Activated naive CD8-positive, alpha-beta T cell treated with anti-CD3 and anti-CD28 coated beads for 36 hours (primary cell): ENCODE measurements at places on chromosomes 5 and 9.

DNA sequence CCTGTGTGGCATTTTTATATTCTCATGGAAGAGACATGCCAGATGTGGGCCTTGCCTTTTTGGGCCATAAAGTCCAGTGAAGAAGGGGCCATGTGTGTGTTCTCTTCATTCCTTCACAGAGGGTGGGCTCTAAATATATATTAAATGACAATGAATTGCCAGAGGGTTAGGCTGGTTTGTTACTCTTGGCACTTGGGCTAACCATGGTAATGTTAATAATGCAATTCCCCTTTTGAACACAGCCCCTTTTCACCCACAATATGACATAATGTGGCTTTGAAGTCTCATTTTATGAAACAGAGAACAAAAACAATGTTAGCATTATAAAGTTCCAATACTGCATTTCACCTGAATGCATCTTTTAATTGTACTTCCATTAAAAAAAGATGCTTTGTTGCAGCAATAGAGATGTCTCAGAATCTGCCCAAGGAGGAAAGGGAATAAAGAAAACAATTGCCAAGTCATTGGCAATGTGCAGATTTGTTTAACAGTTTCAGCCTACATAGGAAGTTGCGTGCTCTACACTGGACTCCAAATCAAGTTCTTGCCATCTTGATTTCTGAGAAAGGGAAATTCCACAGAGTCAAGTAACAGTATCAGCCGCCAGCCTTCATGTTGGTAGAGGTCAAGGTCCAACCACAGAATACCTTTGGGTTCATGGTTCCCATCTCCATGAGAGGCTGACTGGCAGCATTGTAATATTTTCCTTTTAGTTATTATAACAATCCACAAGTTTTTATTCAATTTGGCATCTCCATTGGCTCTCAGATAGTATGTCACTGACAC lies 141.9 kb downstream of the SLC12A2 start:
- DNase-seq = no peak

DNA sequence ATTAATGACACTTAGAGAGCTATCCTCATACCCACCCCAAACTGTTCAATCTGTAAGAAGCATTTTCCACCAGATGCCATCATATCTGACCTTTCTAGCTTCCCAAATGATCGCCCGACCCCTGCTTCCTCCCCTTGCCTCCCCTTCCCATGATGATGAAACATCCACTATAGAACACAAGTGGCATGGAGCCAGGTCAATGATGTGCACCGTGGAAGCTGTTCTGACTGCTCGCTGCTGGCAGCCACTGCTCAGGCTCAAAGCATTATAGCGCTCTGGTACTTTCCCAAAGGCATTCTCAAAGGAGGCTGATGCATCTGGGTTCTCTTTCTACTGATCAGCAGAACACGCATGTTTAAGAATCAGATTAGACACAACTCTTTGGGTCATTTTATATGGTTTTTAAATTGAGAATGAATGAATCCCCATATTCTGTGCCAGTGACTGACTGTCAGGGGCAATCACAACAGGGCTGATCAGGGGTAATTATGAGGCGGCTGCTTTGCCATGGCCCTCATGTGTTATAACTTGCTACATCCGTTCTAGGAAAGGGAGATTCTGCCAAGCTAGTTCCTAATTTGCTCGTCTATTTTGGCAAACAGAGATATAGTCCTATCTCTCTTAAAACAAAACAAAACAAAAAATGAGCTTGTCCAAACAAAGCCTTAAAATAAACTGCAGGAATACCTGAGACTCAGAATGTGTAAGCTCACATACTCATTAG lies 343.7 kb downstream of the ENC1 start:
- DNase-seq = no peak

GRCh38 chr5:16600397-16600796 lies 16.4 kb downstream of the RETREG1 start:
- DNase-seq = no peak

DNA sequence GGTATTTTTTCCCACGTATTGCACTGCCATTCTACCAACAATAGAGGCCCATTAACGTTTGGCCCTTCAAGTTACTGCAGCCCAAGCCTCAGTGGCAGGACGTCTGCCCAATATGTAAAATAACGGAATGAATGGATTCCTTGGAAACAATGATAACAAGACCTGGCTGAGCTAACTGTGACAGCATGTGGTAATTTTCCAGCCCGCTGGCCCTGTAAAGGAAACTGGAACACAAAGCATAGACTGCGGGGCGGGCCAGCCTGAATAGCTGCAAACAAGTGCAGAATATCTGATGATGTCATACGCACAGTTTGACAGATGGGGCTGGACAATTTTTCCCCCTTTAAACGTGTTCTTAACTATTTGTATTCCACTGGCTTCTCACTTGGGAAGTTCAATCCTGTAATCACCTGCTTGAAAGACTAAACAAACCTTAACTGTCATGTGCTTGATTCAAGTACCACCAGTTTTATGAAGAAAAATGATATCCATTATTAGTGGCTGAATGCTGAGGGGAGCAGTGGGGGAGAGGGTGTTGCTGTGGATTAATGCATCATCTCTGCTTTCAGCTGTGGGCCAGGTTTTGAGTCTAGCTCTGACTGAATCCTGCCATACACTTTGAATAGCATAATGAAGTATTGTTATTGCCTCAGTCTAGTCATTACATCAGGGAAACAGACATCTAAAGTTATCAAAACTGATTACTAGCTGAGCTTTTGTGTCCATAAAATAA lies 323.9 kb downstream of the TMEM161B start:
- DNase-seq = no peak

GRCh38 chr9:123327697-123328100 lies 28.3 kb upstream of the CRB2 start:
- DNase-seq = no peak

GRCh38 chr5:105573575-105573974 lies 2011.0 kb upstream of the NUDT12 start:
- no peak for DNase-seq

DNA sequence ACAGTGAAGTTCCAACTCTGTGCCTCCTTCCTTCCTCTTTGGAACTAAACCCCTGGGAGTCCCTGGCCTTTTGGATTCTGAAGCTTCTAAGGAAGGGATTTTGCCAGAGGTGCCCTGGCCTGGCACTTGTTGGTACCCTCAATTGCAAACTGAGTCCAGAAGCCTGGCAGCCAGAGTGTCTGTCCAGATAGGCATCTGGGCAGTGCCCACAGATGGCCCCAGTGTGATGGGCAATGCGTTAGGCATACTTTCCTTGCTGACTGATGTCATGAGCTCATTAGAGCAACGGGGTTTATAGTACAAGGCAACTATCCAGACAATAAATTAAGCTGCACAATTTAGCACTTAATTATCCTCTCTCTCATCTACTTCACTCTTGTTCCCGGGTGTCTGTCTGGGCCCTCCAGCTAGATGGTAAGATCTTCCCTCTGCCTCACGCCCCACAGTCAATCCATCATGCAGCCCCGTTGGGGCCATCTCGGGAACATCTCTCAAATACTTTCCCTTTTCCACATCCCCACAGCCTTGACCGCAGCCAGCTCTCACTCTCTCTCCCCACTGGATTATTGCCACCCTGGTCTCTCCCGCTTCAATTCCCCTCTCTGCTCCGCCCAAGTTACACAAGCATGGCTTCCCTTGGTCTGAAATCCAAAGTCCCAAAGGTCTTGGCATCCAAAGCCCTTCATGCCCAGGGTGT lies 157.5 kb upstream of the SMIM23 start:
- no peak for DNase-seq

- DNase-seq = no peak
Observed at GRCh38 chr9:13009871-13010270, 235.1 kb downstream of the LURAP1L start.

GRCh38 chr9:22969350-22969979 lies 522.8 kb downstream of the DMRTA1 start:
- no peak for DNase-seq

- no peak for DNase-seq
Observed at GRCh38 chr9:137385061-137385655, 37.8 kb downstream of the EXD3 start.

- DNase-seq = no peak
Observed at GRCh38 chr5:149429839-149430721, 51.0 kb upstream of the IL17B start.

DNA sequence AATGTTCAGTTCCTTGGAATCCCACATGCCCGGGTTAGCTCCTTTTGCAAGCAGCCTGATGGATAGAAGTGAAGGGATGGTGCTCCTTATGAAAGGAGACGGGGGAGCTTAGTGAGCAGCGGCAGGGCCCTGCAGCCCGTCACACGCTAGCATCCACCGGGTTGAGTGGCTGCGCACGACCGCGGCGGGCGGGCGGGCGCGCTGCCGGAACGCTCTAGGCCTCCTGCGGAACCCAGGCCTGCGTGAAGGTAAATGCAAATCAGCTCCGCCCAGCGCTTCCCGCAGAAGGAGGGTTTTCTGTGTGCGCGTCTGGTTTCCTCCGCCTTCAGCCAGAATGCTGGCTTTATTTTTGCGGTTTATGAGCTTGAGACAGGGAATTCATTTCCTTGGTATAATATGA lies 19.8 kb downstream of the IL12B start:
- peak; percentile 33 for DNase-seq

DNA sequence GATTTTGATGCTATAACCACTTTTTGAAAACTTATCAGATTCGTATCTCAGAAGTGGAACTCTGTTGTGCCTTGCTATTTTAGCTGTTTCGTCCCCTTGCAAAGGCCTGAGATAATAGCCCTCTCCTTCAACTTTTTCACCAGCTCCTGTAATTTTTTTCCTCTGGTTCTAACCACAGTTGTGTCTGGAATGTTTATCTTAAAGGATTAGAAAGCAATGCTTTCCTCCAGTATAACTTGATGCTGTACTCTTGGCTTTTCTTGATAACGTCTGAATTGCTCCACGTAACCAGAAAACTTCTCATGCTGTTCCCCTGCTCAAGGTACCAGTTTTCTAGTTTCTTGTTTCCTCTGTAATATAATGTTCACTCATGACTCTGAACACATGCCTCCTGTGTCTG lies 209.4 kb downstream of the DTWD2 start:
- DNase-seq = no peak

- DNase-seq = no peak
Observed at GRCh38 chr5:121805911-121806310, 45.8 kb upstream of the FTMT start.

DNA sequence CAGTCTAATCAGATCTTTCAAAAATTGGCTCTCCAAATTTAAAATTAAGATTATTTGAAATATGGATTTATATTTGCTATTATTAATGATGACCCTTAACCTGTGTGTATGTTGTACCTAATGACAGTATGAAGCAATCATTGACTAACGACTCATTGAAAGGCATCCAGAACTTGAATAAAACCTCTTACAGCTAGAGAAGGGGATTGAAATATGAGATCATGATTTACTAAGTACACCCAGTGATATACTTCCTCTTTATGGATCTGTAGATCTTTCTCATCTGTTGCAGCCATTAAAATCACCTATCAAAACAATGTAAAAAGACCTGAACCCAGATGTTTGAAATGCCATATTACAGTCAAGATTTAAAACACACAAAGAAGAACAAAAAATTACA lies 126.5 kb downstream of the RPS23 start:
- DNase-seq = no peak

DNA sequence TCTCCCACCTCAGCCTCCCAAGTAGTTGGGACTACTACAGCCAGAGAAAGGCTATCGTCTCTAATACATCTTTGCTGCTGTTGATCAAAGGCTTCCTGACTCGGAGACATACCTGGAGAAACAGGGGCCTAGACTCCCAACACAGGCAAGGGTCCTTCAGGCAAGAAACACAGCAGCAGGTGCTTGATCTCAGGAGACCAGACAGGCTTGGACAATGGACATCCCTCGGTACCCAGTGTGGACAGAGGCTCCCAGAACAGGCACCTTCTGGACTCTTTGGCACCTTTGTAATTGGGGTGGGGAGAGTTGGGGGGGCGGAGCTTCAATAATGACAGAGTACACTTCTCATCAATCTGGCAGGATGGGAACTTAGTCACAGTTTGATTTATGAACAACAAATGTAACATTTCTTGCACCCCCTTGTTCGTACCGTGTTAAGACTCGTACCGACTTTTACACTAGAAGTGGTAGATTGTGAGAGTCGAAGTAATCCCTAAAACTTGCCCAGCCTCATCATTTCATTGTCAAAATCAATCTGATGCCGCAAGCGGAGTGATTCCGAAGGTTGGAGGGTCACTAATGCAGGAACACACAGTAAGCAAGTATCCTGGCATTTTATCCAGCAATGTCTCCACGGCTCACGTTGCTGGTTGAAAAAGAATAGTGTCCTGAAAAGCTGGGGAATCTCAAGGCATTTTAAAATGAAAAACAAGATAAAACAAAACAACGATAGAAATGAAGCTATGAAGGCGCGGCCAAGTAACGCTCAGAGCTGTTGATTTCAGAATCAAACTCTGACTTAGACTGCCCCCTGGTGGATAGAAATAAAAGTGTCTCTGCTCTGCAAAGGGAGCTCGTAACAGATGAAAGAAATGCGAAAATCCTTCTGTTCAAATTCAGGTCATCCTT lies 46.4 kb upstream of the STK32A start:
- peak; percentile 9 for DNase-seq

GRCh38 chr5:175698401-175699115 lies 40.7 kb downstream of the HRH2 start:
- DNase-seq = no peak

DNA sequence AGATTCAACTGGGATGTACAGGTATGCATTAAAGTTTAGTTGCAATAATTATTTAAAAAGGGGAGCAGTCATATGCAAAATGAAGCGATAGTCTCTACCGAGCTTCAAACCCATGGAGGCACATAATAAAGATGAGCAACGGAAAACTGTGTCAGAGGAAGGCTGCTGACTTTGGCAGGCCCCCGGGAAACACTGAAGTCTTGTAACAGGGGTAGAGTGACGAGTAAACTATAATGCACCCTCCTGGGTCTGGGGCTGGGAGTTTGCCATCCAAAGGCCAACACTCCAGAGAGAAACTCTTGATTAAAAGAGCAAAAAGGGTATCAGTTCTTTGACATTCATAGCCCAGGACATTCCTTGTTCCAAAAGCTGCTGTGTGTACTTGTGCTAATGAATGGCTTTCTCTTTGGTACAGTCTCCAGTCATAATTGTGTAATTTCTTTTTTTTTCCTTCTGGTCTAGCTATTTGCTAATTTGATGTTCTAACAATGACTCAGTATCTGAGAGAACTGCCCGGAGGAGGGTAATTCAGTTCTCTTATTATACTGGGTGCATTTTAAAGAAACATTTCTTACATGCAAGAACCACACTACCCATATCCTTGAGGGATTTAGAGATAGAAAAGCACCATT lies 59.2 kb downstream of the TNC start:
- no peak for DNase-seq

- no peak for DNase-seq
Observed at GRCh38 chr5:36436306-36436705, 134.6 kb upstream of the RANBP3L start.

DNA sequence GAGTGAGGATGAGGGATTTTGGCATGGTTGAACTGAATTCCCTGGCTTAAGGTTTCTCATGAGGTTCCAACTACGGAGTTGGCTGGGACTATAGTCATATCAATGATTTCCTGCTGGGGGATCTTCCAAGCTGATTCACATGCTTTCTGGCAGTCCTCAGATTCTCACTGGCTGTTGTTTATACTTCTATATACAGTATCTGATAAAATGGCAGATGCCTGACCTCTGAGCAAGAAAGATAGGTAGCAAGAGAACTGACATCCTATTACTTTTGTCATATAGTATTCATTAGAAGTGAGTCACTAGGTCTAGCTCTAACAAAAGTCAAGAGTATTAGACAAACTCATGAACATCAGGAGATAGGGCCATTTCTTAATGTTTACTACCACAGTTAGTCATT lies 440.9 kb upstream of the EDIL3 start:
- no peak for DNase-seq
